ENCODE measurements at places on chromosomes 12 and 14.

- DNase-seq, result no peak
Observed at GRCh38 chr14:54003064-54003463, 46.4 kb upstream of the BMP4 start.

DNA sequence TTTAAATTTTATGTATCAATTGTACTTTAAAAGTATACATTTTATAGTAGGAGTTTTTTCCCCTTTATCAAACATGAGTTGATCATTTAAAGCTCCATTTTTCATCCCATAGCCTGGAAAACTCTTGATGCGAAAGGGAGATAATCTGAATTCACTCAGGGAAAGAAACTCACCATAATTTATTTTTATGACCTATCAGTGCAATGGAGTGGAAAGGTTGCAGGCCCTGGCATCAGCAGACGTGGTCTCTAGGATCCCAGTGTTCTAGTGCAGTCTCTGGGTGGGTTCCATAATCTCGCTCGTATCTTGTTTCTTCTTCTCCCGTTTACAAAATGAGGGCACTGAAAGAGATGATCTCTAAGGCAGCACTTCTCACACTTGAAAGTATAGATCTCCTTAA lies 85.0 kb downstream of the PTGER2 start:
- no peak for DNase-seq

GRCh38 chr14:105845725-105846309 lies 319.4 kb downstream of the TMEM121 start:
- DNase-seq, result no peak

GRCh38 chr14:80850197-80850814 lies 91.2 kb downstream of the CEP128 start:
- DNase-seq, result no peak

DNA sequence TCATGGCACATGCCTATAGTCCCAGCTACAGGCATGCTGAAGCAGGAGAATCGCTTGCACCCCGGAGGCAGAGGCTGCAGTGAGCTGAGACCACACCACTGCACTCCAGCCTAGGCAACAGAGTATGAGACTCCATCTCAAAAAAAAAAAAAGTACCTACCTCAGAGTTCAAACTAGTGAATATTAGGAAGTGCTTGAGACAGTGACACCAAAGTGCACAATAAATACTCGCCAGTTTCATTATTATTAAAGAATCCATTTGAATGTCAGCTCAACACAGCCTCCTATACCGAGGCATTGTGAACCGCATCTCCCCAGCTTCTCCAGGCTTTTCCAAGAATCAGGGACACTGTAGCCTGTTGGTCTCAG lies 5.0 kb downstream of the GAPDH start:
- no peak for DNase-seq

All from GOT3 (cell line).